ENCODE measurements at places on chromosomes 13 and 19.

- DNase-seq: no peak
Observed at GRCh38 chr19:17580470-17581144, 25.2 kb downstream of the COLGALT1 start.

- no peak for DNase-seq
Observed at GRCh38 chr13:78198821-78199220, 280.2 kb upstream of the EDNRB start.

DNA sequence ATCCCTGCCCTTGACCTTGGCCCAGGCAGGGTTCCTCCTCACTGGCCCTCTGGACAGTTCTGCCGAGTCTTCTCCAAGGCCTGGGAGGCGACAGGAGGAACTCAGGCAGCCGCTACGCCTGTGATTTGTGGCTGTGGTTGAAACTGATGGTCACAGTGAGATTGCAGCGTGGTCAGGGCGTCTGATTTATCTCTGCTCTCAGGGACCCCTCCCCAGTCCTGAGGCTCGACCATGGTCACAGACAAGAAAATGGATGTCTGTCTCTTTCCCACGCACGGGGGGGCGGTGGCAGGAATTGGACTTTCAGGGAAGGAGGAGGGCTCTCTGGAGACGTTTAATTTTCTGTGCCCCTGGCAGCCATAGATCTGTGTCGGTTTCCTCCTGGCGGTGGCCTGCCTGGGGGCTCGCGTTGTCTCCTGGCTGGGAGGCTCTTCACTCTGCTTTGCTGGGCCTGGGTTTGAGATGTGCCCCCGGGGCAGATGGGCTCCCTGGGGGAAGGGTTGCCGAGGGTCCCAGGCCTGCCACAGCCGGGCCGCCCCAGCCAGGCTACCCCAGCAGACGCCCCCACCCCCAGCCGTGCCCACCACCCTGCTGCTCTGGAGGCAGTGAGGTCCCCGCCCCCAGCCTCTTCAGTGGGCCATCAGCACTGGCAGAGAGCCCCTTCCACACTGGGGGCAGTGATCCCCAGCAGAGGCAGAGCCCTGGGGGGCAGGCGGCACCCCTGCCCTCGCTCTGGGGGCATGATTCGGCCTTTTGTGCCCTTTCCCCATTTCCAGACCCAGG, 167.4 kb downstream of the KDM4B start:
- DNase-seq: no peak

- no peak for DNase-seq
Observed at GRCh38 chr13:50910485-50910805, 854 bp downstream of the RNASEH2B start.

DNA sequence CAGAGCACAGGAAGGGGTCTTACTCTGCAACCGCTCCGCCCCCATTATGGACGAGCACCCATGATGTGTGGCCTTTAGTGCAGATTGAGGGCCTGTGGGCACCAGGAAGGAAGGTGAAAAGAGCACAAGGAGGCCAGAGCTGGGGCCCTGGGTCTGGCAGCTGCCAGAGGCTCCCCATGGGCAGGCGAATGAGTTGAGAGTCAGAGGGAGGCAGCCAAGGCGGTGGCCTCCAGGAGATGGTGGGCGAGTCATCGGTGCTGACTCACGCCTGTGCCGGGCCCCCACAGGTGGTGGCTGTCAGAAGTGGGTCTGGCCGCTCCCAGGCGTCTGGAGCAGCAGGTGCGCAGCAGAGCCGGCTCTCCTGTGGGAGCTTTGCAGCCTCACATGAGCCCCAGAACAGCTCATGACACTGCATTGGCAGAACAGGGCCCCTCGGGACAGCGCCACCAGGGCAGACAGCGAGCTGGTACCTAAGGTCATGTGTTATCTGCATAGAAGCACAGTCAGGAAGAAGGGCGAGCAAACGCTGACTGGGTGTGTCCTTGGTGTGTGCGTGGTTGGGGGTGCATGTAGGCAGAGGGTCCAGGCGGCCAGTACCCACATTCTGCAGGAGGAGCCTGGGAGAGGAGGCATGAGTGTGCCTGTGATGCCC, 68.8 kb downstream of the CHST8 start:
- no peak for DNase-seq

DNA sequence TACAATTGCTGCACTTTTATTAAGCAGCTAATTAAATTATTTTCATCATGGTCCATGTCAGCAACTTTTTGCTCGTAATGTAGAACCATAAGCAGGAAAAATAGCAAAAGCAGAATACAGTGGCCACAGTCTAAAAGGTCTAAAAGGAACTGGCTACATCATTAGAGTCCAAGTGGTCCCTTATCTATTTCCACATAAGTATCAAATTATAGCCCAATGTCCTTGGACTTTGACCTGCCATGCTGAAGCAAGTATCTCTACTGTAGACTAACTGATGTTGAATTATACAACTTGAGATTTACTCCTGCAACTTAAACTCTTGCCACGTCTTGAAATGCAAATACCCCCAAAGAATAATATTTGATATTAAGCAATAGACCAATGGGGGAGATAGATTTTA, 68.8 kb downstream of the OXGR1 start:
- DNase-seq: no peak

DNA sequence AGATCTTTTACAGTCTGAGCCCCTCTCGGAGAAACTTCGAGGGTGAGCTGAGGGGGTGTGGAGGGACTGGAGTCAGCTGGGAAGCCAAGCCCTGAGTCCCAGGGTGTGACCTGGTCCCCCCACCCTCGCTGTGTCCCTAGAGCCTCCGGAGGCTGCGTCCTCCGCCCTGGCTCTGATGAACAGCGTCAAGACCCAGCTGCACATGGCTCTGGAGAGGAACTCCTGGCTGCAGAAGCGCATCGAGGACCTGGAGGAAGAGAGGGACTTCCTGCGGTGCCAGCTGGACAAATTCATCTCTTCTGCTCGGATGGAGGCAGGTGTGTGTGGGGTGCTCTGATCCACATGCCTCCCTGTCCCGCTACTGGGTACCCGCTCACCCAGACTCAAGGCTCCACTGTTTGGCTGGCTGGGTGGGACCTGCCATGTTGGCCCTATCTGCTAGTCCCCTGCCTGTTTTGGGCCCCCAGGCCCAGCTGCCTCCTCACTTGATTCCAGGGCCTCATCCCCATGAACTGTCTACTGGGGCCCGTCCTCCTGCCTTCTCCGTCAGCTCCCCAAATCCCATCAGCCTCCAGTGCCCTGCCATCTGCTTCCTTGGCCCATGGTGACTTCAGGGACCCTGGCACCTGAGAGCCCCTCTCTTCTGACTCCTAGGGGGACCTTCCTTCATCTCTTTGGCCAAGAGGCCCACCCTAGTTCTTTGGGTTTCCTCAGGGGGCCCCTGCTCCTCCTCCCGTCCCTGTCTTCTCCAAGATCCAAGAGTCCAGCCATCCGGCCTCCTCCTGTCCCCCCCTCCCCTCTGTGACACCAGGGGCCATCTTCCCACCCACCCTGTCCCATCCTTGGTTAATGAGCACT, 1.5 kb downstream of the CCDC106 start:
- DNase-seq: no peak

- no peak for DNase-seq
Observed at GRCh38 chr19:19054939-19055440, 8.8 kb upstream of the SLC25A42 start.

GRCh38 chr13:110106726-110107125, 200.2 kb downstream of the COL4A1 start:
- no peak for DNase-seq

DNA sequence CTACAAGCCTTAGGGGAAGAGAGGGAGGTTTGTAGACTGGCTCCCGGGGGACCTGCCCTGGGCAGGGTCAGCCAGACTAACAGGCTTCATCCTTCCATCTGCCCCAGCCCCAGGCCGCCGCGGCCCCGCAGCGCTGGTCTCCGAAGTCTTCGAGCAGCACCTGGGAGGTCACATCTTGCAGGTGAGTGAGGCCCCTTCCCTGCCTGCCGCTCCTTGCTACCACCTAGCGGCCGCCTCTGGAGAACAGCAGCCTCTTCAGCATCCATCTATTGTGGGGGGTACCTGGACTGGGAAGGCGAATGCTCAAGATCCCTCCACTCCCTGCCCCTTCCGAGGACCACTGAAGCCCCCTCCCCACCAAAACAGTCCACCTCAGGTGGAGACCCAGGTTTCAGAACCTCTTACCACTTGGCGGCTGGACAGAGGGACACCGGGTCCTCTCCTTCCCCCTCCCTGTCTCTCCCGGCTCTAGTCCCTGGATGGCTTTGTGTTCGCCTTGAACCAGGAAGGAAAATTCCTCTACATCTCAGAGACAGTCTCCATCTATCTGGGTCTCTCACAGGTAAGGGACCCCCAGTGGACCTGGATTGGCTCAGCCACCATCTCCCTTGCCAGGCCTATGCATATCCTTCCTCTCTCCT, 12.7 kb downstream of the NPAS1 start:
- DNase-seq: no peak

- DNase-seq: peak; percentile 96
Observed at GRCh38 chr13:112711528-112712265, 21.9 kb downstream of the ATP11A start.

GRCh38 chr19:18399008-18399407, 1.6 kb upstream of the LRRC25 start:
- no peak for DNase-seq

DNA sequence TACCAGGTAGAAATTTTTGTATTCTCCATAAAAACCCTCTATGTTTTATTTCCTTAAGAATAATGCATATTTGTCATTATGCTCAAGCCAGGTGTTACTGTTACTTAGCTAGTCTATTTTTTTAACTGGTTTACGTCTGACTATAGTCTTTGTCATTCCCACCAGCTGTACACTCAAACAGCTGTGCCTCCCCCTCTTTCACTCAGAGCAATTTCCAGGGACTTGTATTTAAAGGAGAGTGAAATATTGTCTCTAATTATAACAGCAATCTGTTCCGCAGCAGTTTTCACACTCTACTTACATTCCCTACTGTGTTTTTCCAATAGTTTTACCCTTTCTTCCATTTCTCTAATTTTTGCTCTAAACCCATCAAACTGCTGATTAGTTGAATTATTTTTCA, 813.6 kb upstream of the MIR17HG start:
- DNase-seq: no peak

GRCh38 chr19:38073841-38074685, 150.0 kb downstream of the DPF1 start:
- DNase-seq: no peak

DNA sequence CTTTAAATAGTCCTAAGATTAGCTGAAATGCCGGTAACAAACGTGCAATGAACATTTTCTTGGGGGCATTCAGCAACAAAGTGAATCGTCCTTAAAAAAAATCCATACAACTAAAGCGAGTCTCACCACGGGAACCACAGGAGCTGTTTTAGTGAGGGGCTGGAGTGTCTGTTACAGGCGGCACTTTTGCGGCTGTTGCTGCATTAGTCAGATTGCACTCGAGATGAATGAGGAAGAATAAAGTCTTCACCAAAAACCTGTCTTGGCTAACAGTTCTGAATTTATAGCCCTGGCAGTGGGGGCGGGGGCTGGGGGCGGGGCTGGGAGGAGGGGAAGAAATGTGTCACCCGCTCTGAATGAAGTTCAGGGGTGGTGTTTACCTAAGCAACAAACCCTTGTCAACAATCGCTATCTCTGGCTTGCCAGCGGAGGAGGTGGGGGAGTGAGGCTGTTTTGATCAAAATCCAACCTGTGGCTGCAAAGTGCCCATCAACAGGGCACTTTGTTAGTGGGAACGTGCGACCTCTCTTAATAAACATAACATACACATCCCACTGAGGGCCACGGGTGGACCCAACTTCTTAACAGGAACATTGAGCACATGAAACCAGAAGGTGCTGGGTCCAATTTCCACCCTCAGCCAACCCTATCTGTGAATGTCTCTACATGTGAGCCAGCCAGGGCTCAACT, 44.5 kb downstream of the RFX2 start:
- no peak for DNase-seq

DNA sequence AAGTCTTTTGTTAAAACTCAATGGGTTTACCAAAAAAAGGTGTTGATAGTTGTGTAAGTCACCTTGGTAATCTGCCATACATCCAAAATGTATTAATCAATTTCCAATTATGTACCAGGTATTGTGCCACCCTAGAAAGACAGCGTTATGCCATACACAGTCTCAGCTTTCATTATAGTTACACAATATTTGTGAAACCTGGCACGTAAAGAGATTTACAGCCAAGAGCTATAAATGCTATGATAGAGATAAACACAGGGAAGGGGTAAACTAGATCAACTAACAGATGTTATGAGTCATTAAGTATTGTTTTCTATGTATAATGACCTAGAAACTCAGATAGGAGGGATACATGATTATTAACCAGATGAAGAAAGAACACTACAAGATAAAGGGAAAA, 725.6 kb upstream of the SLITRK5 start:
- no peak for DNase-seq

DNA sequence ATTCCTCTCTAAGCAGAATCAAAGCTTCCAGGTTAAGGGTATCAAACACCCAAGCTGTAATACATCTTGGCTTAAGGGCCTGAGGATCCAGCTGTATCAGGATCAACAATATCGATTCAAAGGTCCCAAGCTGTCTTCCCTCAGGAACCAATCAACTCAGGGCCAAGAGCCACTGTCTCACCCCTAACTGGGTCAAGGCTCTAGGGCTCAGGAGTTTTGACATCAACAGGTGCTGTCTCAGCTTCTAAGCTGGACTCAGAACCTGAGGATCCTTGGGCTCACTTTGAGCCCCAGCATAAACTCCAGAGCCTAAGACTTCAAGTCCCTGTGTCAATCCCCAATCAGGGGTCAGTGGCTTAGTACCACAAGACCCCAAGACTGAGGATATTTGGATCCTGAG, 917 bp downstream of the FBXW9 start:
- DNase-seq: no peak

DNA sequence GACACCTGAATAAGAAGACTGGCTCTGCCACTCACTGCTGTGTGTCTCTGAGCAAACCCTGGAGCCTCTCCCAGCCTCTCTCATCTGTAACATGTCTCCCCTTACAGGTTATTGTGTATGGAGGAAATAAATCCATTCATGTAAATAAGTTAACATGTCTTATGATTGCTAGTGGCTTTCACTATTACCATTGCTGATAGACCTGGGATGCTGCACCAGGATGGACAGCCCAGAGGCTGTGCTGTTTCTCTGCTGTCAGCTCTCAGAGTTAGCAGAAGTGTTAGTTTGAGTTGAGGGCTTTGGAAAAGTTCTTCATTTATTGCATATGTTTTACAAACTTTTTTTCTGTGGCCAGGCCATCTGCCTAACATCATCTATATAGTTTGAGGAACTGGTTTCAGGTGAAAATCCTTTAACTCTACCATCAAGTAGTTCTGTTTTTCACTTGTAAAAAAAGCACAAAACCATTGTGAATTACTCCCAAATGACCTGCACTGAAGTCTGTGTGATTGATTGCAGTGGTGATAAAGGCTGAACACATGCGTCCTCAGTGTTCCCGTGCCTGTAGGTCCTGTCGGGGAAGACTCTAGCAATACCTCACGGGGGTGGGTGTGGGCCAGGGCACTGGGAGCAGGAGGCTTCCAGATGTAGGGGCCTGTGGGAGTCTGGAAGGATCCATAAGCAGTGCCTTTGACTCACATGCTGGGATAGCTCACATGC, 24.6 kb downstream of the MPHOSPH8 start:
- no peak for DNase-seq

GRCh38 chr19:21328406-21328805, 804 bp downstream of the ZNF708 start:
- DNase-seq: no peak

All from AG04450 (cell line).